Thyroid gland (tissue), 4 donors: ENCODE measurements at places on chromosomes 2 and 18. TPM values are rescaled to one million over a fixed set of nuclear protein-coding genes. Genes with fewer than 3 reads are reported as not detected.

DNA sequence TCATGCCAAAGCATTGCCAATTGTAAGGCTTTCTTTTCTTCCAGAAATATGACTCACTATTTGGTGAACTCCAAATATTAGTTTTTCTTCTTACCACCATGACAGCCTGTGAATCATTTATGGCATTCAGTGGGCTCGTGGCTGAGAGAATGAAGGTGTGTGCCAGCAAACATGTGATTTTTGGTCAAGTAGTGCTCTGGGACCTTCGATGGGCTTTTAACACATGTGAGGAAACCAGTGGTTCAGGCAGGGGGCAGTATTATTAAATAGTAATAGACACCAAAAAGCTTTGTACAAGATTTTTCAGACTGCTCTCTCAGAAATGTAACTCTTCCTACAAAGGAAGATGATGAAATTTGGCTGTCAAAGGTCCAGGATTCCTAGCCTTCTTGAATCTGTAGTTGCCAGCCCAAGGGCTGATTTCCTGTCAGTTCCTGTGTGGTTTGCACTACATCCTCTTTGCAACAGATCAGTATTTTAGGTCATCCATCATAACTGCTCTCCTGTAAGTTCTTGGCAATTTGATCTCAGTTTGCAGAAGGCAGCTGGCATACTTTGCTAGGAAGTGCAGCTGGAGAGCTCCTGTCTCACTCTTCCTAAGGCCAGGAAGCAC lies 64.3 kb downstream of the BABAM2 start:
- DNase-seq: peak; percentile 18

GRCh38 chr2:121480826-121481225 lies 49.9 kb upstream of the RNU4ATAC start:
- DNase-seq: no peak

DNA sequence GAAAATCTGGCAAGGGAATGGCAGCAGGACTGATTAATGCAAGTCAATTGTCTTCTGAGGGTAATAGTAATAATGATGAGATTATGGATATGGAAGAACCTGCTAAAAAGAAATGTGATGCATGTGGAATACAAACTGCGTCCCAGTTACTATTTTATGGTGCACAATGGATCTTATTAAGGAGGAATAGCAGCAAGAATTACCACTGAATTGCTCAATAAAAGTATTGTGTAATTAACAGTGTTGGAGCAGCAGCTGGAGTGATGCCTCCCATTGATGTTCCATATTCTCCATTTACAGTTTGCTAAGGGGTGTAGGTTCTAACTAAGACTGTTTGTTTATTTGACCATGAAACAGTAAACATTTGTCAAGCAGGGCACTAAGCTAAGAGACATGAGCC lies 167.9 kb downstream of the HRH4 start:
- DNase-seq: no peak

CHMP1B gene
- total RNA-seq: 87.2 TPM

COBLL1 gene
- 83.6 TPM for total RNA-seq
